GOT3 (cell line): ENCODE measurements at places on chromosomes 11 and 22.

DNA sequence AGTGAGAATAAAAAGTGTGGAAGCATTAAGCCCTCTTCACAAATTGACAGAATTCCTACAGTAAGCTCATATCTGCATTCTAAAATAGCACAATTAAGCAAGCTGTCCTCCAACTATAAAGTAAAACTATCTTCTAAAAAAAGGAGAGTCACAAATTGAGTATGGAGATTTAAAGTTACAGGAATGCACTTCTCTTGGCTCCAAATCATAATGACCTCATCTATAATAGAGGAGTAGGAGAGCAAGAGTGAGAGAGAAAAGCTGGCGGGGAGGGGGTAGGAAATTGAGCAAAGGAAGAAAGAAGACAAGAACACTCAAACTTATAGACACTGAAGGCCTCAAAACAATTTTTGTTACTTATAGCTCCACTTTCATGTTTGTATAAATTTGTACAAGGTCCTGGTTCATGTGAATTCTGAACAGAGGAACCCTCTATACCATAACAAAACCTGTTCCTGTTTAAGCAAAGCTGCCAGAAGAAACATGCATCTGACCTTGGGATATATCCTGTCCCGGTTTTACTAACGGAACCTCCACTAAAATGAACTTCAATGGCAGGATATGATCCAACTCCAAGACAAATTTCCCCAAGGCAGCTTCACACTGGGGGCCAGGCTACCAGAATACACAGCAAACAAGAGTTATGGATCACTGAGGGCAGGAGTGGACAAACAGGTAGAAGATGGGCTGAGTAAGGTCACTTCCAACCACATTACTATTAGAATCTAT lies 37.2 kb downstream of the SLC35F2 start:
- no peak for DNase-seq

DNA sequence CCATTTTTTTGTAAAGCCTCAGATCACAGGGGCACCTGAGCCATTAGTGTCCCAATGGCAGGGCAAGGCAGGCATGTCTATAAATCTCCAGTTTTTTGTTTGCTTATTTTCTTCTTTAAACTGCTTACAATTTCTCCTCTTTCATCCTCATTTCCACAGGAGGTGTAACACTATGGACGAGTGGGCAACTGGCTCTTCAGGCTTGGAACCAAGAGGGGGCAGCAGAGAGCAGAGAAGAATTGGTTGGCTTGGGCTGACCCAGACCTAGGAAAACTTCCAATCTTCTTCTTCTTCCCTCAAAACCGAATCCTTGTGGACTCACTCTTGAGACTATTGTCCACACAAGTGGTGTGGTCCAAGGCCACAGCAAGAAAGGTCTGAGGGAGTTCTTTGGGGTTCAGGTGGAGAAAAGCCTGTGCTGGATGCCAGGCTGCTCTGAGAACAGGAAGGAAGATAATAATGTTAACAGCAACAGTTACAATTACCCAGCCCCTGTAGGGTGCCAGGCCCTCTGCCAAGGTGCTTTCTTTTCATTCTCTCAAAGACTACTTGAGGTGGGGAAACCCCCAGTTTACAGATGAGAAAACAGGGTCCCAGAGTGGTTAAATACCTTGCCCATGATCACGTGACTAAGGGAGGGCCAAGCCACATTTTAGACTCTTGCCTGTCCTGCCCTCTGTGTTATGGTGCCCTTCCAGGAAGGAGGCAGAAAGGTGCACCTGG lies 70.7 kb upstream of the E2F8 start:
- no peak for DNase-seq

DNA sequence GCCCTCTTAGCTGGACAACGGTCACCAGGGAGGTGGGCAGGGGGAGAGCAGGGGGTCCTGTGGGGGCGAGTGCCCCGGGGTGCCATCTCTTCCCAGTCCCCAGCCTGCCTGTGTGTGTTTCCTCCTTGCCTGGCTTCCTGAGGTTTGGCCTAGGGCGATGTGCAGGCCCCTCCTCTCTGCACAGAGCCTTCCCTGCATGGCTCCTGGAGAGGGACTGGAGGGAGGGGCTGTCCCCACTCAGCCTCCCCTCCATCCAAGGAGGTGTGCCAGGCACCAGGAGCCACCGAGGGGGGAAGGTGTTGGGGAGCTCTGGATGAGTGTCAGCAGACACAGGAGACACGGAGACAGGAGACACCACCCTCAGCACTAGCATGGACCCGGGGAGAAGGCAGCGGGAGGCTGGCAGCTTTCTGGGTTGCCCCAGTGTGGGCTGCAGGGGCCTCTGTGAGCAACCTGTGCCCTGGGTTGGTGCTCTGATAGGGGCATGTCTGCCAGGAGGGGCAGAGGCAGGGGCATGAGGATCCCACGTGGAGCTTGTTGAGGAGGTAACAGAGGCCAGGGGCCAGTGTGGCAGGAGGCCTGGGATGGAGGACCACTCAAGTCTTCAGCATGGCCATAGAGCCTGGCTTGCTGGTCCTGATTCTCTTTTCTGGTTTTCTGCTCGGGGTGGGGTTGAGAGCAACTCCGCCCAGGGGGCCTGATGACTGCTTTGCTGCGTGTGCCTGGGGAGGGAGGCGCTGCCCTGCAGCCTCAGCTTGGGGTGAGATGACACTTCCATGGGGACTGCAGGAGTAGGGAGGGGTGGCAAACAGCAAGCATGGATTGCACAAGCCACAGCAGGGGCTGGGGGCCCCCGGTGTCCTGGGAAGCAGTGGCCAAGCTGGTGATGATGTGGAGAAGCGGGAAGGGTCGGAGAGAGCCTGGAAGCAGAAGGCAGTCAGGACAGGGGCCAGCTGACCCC lies 78.8 kb downstream of the ST3GAL4 start:
- DNase-seq, result no peak

DNA sequence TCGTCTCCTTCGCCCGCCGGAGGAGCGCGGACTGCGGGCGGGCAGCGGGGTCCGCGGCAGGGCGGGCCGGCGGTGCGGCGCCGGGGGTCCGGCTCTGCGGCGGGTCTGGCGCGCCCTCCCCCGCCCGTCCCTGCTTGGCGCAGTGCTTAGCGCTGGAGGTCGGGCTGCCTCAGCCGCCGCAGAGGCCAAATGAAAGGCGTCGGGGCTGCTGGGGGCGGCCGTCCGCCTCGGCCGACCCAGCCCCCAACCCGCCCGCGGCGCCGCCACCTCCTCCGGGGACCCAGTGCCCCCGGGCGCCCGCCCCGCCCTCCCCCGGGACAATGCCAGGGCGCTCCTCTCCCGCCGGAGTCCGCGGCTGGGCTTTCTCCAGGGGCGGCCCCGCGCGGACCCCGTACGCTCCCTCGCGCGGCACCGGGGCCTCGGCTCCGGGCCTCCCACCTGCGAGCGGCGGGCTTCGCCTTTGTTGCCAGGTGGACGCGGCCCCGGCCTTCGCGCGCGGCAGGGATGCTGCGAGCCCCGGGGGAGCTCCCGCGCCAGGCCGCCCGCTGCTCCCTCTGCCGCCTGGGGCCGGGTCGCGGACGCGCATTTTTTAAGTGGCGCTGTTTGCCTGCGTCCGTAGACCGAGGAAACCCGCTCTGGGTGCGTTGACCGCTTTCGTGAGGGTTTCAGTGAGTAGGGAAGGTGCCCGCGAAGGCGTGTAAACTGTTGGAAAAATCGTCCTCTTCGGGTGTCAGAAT lies 583 bp downstream of the APLP2 start:
- no peak for DNase-seq

- DNase-seq, result no peak
Observed at GRCh38 chr11:70158201-70158600, 44.9 kb upstream of the FADD start.

DNA sequence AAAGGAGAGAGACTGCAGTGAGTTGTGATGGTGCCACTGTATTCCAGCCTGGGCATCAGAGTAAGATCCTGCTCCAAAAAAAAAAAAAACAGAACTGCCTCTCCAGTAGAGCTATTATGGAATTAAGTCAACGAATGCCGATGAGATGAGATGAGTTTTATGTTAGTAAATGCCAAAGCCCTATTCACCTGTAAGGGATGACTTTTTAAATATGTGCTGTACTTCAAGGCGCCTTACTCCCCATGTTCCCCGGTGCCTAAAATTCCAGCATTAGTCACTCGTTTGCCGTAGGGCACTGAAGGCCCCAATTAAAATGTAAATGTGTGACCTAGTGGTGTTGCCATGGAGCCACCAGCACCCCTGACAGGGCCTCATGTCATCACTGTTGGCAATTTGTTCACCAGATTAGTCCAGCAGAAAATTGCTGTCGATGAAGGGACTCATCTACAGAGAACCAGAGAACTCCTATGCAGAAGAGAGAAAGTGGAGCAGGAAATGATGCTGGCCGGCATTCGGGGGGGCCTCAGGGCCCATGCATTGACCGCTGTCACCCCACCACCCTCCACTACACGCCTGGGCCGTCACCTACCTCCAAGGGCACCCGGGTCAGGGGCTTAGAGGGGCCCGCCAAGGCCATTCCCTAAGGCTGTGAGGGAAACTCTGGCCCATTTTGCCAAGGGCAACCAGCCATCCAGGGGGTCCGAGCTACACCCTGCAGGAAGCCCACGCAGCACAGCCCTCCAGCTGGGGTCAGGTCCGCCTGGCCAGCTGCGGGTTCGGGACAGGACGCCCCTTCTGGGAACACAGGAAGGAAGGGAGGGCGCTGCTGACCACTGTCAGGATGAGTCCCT lies 17.8 kb downstream of the LIF start:
- DNase-seq, result no peak

DNA sequence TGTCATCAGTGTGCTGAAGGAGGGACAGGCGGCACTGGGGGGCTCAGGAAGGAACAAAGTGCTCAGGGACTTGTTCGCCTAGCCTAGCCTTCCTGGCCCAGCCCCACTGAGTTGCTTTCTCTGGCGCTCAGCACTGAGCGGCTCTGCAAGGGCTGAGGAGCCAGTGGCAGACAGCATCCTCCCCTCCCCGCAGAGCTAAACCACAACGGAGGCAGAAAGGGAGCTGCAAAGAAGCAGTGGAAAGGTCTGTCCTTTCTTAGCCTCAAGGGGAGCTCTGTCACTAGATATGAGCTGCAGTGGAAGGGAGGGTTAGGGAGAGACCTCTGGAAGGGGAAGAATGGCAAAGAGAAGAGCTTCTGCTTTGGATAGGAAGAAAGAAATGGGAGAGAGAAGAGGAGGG lies 89.7 kb upstream of the PHOX2A start:
- DNase-seq, result no peak

DNA sequence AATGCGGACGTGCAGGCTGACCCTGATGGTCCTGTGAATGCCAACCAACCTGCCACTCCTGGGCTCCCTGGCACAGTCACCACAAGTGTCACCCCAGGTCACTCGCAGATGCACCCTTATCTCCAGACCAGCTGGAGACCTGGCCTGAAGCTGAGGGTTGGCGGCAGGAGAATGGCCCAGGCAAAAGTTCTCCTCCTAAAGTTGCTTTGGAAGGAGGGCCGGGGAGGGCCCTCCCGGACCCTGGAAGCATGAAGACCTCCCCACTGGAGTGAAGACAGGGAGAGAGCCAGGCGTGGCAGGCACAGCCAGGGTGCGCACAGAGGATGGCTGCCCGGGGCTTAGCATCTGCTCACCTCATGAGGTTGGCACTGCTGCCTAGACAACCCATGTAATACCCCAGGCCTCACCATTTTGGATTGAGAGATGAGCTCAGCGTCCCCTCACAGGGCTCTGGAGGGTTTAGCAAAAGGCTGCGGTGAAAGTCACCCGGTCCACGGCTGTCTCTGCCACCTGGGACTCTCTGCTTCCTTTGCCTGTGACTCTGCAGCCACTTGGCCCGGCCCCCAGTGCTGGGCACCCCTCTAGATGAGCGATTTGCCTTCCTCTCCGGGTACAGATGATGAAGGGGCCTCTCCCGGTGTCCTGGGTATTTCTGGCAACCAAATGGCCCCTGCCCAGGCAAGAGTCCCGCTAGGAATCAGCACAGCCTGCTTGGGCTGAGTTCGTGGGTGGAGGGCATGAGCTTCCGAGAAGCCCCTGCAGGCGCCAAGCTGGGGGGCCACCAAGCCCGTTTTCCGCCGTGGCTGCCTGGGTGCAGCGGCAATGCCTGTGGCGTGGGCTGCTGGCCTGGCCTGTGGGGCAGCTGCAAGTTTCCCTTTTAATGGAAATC lies 48.3 kb upstream of the SEPTIN5 start:
- DNase-seq, result no peak

DNA sequence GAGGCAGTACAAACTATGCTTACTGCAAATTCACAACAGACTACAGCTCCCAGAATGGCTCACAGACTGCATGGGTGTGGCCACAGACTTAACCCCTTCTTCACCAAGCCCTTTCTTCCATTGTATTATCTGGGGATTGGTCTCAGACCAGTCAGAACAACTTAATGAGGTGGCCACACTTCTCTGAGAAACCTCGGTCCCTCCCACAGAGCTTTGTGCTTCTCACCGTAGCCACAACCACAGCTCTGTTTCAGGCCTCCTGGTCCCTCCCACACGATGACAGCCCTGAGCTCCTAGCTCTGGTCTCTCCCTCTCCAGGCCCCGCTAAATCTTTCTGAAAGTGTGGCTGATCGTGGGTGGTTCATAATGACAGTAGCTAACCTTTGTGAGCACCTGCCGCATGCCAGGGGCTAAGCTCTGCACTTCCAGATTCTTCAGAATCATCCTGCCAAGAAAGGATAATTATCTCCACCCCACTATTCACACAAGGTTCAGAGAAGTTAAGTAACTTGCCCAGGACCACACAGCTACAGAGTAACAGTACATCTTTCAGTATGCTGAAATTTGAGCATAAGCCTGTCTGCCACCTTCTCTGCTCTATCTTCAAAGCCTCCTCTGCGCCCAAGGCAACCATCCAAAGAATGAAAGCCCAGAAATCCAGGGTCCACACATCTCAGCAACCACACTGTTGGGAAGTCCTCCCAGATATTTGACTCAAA lies 5.4 kb downstream of the PDE2A start:
- DNase-seq, result no peak
